ENCODE measurements at places on chromosomes 4 and X. TPM values are rescaled to one million over a fixed set of nuclear protein-coding genes. Genes with fewer than 3 reads are reported as not detected.

GRCh38 chr4:185987961-185988627 lies 80.9 kb upstream of the TLR3 start:
- H3K27ac ChIP-seq, result no peak overlapping the region
- no peaks in the 10 kb centered on the region for H3K27me3 ChIP-seq
- H3K4me1 ChIP-seq, result no peaks in the 10 kb centered on the region
- H3K4me3 ChIP-seq, result no peak overlapping the region
- H3K36me3 ChIP-seq, result no peaks in the 10 kb centered on the region

- H3K4me3 ChIP-seq, result no peak overlapping the region
- no peaks in the 10 kb centered on the region for H3K4me1 ChIP-seq
- DNase-seq, result no peak
- H3K36me3 ChIP-seq, result no peaks in the 10 kb centered on the region
- no peak overlapping the region for H3K27ac ChIP-seq
Measured at GRCh38 chr4:95114521-95114920, 356.8 kb downstream of the BMPR1B start.

Gene BRS3
- not detected for polyA plus RNA-seq

Gene MAGEA4
- polyA plus RNA-seq, result not detected

- no peaks in the 10 kb centered on the region for H3K36me3 ChIP-seq
- DNase-seq, result no peak
- no peak overlapping the region for H3K4me3 ChIP-seq
- H3K27ac ChIP-seq, result no peak overlapping the region
- H3K27me3 ChIP-seq, result no peaks in the 10 kb centered on the region
Measured at GRCh38 chr4:121217351-121217750, 53.2 kb upstream of the TNIP3 start.

Gene SPATA18
- polyA plus RNA-seq, result 5.9 TPM

Gene ARMCX2
- 6.1 TPM for polyA plus RNA-seq

DNA sequence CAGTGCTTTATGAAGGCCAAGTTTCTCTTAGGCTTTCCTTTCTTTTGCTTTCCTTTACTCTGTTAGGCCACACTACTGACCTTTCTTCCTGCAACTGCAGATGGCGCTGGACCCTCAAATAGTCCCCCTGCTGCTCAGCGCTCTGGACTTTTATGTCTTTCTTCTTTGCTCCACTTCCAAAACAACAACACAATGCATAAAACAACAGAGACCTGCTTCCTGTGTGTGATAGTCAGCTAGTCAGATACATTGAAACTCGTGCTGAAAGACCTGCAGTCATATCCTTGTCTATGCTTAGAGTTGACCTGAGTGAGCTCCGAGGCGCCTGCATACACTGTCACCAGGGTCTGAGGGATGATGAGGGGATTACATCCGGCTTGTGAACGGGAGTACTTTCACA lies 108.9 kb upstream of the TEX13D start:
- DNase-seq, result no peak
- H3K4me3 ChIP-seq, result no peak overlapping the region
- H3K4me1 ChIP-seq, result 0 out of 2 replicates have a peak, but pooled peaks cover 4% of the 10 kb centered on the region
- no peak overlapping the region for H3K27ac ChIP-seq

Gene COL4A6
- not detected for polyA plus RNA-seq

Gene DDX53
- polyA plus RNA-seq, result not detected

DNA sequence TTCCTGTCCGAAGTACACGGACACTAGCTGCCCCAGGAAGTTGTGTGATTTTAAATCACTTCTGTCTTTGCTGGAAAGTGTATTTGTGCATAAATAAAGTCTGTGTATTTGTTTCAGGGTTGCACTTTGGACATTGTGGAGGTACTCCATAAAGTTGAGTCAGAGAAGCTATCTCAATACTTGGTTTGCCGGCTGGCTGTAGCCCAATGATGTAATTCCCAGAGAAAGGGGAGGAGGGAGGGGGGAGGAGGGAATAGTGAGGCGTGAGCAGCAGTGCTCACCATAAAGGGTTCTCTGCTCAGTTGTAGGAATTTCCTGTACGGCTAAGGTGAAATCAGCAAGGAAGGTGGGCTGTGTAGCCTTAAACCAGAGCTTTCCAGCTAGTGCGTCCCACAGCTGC lies 7.5 kb downstream of the APEX2 start:
- DNase-seq, result no peak
- H3K4me1 ChIP-seq, result no peaks in the 10 kb centered on the region
- no peak overlapping the region for H3K4me3 ChIP-seq

GRCh38 chrX:117996918-117997480 lies 119.6 kb downstream of the KLHL13 start:
- H3K4me1 ChIP-seq, result no peaks in the 10 kb centered on the region
- H3K4me3 ChIP-seq, result no peak overlapping the region
- H3K27ac ChIP-seq, result no peak overlapping the region
- H3K36me3 ChIP-seq, result no peaks in the 10 kb centered on the region
- DNase-seq, result no peak

DNA sequence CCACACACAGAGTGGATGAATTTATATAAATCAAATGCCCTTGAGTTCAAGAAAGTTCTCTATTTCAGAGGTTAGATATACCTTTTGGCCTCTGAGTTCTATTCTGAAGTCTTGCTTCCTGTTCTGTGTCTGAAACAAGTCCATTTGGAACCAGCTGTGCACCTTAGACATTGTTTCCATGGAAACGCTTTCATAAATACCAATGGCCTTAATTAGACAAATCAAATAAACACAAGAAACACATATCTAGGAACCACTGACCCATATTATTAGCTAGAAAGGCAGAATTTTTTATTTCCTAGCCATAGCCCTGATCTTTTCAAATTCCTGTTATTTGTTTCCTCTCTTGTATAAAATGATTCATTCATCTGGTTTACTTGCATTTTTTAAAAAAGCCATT lies 8.4 kb upstream of the C4orf54 start:
- H3K4me3 ChIP-seq, result no peak overlapping the region
- no peaks in the 10 kb centered on the region for H3K4me1 ChIP-seq
- no peaks in the 10 kb centered on the region for H3K27me3 ChIP-seq
- no peaks in the 10 kb centered on the region for H3K36me3 ChIP-seq
- DNase-seq, result no peak

Gene CCDC158
- not detected for polyA plus RNA-seq

- no peaks in the 10 kb centered on the region for H3K27me3 ChIP-seq
- H3K4me3 ChIP-seq, result no peak overlapping the region
- no peaks in the 10 kb centered on the region for H3K4me1 ChIP-seq
- no peaks in the 10 kb centered on the region for H3K36me3 ChIP-seq
Measured at GRCh38 chr4:8906668-8906970, 35.0 kb upstream of the HMX1 start.

GRCh38 chrX:134482371-134482770 lies 22.4 kb downstream of the HPRT1 start:
- no peaks in the 10 kb centered on the region for H3K27me3 ChIP-seq
- DNase-seq, result no peak
- H3K27ac ChIP-seq, result no peak overlapping the region
- no peak overlapping the region for H3K4me3 ChIP-seq
- H3K4me1 ChIP-seq, result no peaks in the 10 kb centered on the region

DNA sequence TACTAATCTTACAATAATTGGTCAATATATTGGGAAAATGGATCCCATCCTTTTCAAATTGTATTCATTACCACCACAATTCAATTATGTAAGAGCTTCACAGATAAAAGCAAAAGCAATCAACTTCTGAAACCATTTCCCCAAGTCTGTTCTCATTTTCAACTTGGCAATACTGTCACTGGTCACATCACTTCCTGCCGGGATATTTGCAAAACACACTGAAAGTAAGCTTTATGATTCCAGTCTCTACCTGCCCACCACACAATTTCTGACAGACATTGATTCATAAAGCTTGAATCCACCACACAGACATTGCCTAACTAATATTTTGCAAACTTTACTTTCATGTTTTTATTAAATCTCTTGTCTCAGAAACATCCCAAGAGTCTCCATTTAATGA lies 53.6 kb downstream of the LIN54 start:
- no peak for DNase-seq
- H3K4me3 ChIP-seq, result no peak overlapping the region
- peaks cover 3% of the 10 kb centered on the region for H3K36me3 ChIP-seq
- peaks cover 5% of the 10 kb centered on the region for H3K4me1 ChIP-seq
- no peak overlapping the region for H3K27ac ChIP-seq

Gene LAGE3
- polyA plus RNA-seq, result 62.8 TPM

GRCh38 chr4:105976915-105977314 lies 81.6 kb downstream of the NPNT start:
- no peak for DNase-seq
- H3K27me3 ChIP-seq, result no peaks in the 10 kb centered on the region
- H3K4me3 ChIP-seq, result no peak overlapping the region
- H3K27ac ChIP-seq, result no peak overlapping the region
- H3K36me3 ChIP-seq, result no peaks in the 10 kb centered on the region
- no peaks in the 10 kb centered on the region for H3K4me1 ChIP-seq

DNA sequence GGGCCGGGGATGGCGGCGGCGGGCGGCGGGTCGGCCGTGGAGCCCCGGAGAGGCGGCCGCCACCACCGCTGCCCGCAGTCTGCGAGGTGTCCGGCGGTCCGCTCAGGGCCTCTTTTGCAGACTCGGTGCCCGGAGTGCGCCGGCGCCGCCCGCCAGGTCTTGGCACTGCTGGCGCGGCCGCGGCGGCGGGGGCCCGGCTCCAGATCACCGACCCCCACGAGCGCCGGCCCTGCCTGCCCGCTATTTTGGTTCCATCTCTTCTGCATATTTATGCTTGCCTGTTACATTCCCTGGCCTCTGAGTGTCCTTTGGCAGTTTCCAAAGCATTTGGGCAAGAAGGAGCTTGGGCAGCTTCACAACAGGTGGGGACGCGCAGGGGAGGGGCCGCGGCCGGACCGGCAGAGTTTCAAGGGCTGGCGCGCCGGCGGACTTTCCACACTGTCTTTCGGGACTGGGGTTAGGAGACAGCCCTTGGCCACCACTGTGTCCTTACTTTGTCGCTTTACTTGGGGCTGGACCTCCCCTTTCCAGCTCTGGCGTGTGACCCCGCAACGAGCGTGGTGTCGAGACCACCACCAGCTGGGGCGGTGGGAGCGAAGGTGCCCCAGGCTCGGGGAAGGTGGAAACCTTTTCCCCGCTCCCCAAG lies 668 bp upstream of the TAPT1 start:
- no peaks in the 10 kb centered on the region for H3K36me3 ChIP-seq
- peak overlapping the region; percentile 69 for H3K27ac ChIP-seq
- H3K27me3 ChIP-seq, result no peaks in the 10 kb centered on the region
- H3K4me1 ChIP-seq, result peaks cover 4% of the 10 kb centered on the region
- peak overlapping the region; percentile 81 for H3K4me3 ChIP-seq

DNA sequence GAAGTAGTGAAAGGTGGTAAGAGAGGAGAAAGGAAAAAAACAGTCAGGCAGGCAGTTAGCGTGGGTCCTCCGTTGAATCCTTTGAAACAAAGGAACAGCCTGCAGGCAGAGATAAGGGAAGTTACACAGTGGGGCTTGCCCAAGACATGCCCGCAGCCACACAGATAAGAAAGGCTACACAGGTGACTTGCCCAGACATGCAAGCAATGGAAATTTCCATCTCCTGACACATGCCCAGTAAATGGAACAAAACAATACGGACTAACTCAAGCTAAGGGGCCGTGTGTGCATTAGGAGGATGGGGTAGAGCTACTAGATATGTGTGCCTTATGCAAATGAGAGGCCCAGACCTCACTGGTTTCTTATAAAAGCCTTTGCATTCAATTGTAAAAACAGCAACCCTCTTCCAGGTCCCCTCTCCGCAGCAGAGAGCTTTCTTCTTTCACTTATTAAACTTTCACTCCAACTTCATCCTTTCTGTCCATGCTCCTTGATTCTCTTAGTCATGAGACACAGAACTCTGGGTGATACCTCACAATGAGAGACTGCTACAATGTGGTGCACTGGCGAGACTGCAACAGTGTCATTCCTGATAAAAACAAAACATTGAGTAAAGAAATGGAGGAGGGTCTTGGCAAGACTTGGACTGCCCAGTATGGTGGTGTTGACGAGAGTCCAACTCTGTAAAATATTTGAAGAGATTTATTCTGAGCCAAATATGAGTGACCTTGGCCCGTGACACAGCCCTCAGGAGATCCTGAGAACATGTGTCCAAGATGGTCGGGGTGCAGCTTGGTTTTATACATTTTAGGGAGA lies 997.4 kb upstream of the PRKX start:
- H3K36me3 ChIP-seq, result no peaks in the 10 kb centered on the region
- peak; percentile 16 for DNase-seq
- H3K4me1 ChIP-seq, result no peaks in the 10 kb centered on the region
- H3K27ac ChIP-seq, result no peak overlapping the region
- H3K4me3 ChIP-seq, result no peak overlapping the region

GRCh38 chr4:95231681-95232080 lies 317.1 kb downstream of the UNC5C start:
- no peaks in the 10 kb centered on the region for H3K4me1 ChIP-seq
- no peaks in the 10 kb centered on the region for H3K36me3 ChIP-seq
- H3K27me3 ChIP-seq, result no peaks in the 10 kb centered on the region
- no peak overlapping the region for H3K27ac ChIP-seq

GRCh38 chrX:71547339-71547738 lies 14.4 kb downstream of the OGT start:
- DNase-seq, result no peak
- no peak overlapping the region for H3K27ac ChIP-seq
- no peak overlapping the region for H3K4me3 ChIP-seq

GRCh38 chr4:42865572-42866189 lies 26.8 kb upstream of the GRXCR1 start:
- H3K27ac ChIP-seq, result no peak overlapping the region
- DNase-seq, result no peak
- no peaks in the 10 kb centered on the region for H3K27me3 ChIP-seq

- DNase-seq, result no peak
- H3K27me3 ChIP-seq, result no peaks in the 10 kb centered on the region
- no peak overlapping the region for H3K4me3 ChIP-seq
- H3K4me1 ChIP-seq, result no peaks in the 10 kb centered on the region
Measured at GRCh38 chr4:87574996-87575395, 33.3 kb upstream of the DSPP start.

DNA sequence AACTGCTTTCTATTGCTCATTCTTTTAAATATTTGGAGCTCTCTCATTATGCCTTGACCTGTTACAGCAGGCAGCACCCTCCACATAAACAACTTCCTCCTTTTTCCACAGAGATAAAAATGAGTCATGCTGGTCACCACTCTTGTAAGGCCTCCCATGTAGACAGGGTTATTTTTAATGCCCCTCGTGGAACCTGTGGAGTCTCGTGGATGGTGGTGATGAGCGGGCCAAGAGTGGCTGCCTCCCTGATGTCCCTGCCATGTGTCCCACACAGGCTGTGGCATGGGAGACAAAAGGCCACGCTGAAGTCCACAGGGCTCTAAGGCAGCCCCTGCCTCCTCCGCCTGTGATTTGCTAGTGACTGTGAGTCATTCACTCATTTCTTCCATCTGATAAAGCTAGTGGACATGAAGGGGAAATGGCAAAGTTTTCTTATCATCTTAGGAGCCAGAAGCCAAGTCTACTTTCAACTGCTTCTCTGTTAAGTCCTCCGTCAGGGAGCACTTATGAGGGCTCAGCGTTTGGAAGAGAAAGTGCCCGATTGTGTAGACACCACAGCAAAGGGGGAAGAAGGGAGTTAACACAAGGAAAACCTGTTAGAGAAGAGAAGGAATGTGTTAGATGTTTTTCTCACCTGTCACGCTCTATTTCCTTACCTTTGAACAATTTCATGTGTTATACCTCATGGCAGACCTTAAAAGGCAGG lies 121.6 kb upstream of the FAT1 start:
- no peak for DNase-seq
- H3K4me1 ChIP-seq, result no peaks in the 10 kb centered on the region
- no peaks in the 10 kb centered on the region for H3K36me3 ChIP-seq
- H3K27me3 ChIP-seq, result no peaks in the 10 kb centered on the region
- H3K27ac ChIP-seq, result no peak overlapping the region
- no peak overlapping the region for H3K4me3 ChIP-seq
